ENCODE measurements at places on chromosomes 1 and 21.
A peak's percentile ranks its signal among the peaks of the same experiment; 100 is the strongest.

DNA sequence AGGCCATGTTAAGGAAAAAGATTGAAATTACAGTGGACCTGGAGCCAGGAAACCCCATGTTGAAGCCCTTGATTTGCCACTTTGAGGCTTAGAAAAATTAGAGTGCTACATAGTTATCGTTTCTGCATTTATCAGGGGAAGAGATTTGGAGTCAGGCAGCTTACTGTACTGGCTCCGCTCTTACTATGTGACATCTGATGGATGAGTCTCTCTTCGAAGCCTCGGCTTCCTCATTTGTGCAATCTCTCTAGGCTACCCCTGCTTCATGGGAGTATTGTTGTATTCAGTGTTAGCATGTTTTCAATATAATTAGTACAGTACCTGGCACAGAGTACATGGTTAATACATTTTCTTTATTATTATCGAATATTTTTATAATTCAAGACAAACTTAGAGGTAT lies 480.4 kb upstream of the USP24 start:
- DNase-seq, result no peak

GRCh38 chr1:16075337-16076030 lies 2.0 kb upstream of the FAM131C start:
- DNase-seq, result no peak

GRCh38 chr1:30771005-30771404 lies 13.4 kb upstream of the LAPTM5 start:
- no peak for DNase-seq

- DNase-seq, result no peak
Observed at GRCh38 chr1:96557336-96557735, 164.2 kb upstream of the PTBP2 start.

GRCh38 chr21:41112740-41113692 lies 54.9 kb upstream of the BACE2 start:
- DNase-seq, result peak; percentile 96
